ENCODE measurements at places on chromosomes 11 and 22. TPM values are rescaled to one million over a fixed set of nuclear protein-coding genes. Genes with fewer than 3 reads are reported as not detected.

Gene IL18
- 107 TPM for total RNA-seq

Gene E2F8
- total RNA-seq: 6.0 TPM

Gene MUC6
- not detected for total RNA-seq

Gene OR2AT4
- total RNA-seq: not detected
